ENCODE measurements at places on chromosomes 7 and 10.

- DNase-seq = no peak
Measured at GRCh38 chr7:157538321-157538720, 201.5 kb downstream of the DNAJB6 start.

GRCh38 chr10:6786579-6787031 is 206.5 kb upstream of the PRKCQ start:
- peak; percentile 37 for DNase-seq

GRCh38 chr10:108048898-108049297 is 884.4 kb upstream of the SORCS1 start:
- DNase-seq = no peak

- DNase-seq = no peak
Measured at GRCh38 chr7:42155584-42156290, 81.3 kb downstream of the GLI3 start.

- DNase-seq = no peak
Measured at GRCh38 chr7:43646603-43647338, 63.9 kb downstream of the STK17A start.

DNA sequence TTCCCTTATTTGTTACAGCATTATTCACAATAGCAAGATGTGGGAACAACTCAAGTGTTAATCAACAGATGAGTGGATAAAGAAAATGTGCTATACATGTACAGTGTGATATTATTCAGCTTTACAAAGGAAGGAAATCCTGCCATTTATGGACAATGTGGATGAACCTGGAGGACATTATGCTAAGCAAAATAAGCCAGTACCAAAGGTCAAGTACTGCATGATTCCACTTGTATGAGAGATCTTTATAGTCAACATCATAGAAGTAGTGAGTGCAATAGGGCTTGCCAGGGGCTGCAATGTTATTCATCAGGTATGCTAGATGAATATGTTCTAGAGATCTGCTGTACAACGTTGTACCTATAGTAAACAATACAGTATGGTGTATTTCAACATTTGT is 138.5 kb upstream of the AGR3 start:
- DNase-seq = no peak

DNA sequence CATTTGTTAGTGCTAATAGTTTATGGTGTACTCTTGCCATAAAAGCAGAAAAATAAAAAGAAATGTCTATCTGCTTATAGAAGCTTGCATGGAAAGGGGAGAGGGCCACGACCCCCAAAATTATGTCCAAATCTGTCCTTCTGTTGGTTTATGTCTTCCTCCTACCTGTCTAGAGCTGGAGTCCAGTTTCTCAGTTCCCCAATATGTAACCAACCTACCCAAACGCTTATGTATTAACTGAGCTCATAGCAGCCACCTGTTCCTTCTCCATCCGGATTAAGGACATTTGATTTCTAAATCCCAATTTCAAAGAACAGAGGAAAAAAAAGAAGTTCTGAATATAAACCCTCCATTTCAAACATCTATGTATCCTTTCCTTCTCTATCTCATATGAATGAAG is 30.3 kb upstream of the TPK1 start:
- DNase-seq = no peak

- DNase-seq = no peak
Measured at GRCh38 chr7:84700563-84701370, 486.1 kb downstream of the SEMA3D start.

DNA sequence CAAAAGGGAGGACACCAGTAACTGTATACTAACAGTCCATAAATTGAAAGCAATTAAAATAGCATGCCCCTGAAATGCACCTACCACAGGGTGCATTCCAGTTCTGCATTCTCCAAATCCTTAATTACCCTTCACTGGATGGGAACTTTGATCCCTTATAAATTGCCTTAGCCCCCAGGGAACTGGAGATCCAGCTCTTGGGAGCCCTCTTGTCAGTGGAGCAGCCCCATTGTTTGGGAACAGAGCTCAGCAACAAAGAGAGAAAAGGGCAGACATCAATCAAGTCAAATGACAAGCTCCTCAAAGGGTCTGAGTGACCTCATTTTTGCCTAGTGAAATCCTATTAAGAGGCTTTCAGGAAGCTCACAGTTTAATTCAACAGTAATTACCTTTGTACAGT is 472.6 kb downstream of the XPNPEP1 start:
- no peak for DNase-seq

- no peak for DNase-seq
Measured at GRCh38 chr7:44117801-44118429, 5.4 kb downstream of the POLD2 start.

DNA sequence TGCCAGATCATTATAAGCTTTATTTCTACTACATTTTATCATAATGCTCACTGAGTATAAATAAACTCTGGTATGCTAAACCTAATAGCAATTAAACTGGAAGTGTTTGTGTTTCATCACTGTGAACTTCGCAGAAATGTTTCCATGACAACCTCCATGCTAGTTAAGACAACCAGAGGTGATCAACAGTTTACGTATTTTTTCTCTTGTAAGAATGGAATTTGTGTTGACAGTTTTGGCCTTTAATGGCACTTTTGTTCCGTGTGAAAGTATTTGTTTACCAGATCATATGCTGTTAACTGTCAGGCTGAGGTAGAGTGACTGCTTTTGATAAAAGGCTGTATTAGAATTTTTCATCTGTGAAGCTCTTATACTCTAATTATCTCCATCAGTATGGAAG is 212.1 kb upstream of the PPP1R3A start:
- DNase-seq = no peak

DNA sequence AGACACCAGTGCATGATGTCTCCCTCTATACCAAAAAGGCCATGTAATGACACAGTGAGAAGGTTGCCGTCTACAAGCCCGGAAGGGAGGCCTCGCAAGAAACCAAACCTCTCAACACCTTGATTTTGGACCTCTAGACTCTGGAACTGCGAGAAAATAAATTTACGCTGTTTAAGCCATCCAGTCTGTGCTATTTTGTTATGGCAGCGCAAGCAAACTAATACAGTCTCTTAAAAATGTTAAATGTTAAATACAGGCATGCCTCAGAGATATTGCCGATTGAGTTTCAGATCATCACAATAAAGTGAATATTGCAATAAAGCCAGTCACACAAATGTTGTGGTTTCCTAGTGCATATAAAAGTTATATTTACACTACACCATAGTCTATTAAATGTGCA is 5.0 kb upstream of the MINDY3 start:
- DNase-seq = no peak

- DNase-seq = peak; percentile 15
Measured at GRCh38 chr7:16318989-16319915, 102.1 kb downstream of the CRPPA start.

GRCh38 chr7:17042211-17042610 is 160.4 kb upstream of the AGR3 start:
- DNase-seq = no peak

GRCh38 chr7:47236480-47237129 is 345.3 kb downstream of the TNS3 start:
- no peak for DNase-seq

DNA sequence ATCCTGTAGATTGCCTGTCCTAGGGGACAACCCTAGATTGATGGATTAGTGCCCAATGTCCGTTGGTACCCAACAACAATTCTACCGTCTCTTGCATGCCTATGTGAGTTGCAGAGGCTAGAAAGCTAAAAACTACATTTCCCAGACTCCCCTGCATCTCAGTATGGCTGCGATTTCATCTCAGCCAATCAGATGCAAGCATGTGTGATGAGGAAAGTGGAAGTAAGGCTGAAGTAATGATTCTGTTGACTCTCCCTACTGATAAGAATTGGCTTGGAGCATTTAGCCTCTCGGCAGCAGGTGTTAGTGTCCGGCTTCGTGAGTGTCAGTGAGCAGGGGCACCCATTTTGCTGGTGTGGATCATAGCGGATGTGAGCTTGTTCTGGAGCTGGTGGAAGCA is 171.9 kb downstream of the FGFR2 start:
- DNase-seq = no peak

DNA sequence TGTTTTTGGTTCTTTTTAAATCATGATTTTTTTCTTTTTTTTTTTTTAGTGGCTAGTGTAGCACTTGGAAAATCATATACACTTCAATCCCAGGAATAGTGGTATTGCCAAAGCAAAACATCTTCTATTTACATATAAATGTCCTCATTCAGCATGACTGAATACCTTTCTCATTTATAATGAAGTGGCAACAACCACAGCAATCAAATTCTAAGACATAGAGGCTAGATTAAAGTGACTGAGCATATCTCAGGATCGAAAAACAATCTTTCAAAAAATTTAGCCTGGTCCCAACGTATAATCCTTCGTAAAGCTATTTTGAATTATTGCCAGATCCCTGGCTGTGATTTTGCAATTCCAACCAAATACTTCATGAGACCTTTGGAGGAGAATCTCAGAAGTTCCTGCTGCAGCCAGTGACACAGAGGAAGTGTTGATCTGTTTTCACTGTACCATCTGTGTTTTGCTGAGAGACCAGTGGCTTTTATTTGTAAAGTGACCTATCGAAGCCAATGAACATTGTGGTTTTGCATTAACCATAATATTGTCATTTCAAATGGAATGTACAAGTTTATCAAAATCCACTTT is 29.8 kb upstream of the SP8 start:
- DNase-seq = no peak

DNA sequence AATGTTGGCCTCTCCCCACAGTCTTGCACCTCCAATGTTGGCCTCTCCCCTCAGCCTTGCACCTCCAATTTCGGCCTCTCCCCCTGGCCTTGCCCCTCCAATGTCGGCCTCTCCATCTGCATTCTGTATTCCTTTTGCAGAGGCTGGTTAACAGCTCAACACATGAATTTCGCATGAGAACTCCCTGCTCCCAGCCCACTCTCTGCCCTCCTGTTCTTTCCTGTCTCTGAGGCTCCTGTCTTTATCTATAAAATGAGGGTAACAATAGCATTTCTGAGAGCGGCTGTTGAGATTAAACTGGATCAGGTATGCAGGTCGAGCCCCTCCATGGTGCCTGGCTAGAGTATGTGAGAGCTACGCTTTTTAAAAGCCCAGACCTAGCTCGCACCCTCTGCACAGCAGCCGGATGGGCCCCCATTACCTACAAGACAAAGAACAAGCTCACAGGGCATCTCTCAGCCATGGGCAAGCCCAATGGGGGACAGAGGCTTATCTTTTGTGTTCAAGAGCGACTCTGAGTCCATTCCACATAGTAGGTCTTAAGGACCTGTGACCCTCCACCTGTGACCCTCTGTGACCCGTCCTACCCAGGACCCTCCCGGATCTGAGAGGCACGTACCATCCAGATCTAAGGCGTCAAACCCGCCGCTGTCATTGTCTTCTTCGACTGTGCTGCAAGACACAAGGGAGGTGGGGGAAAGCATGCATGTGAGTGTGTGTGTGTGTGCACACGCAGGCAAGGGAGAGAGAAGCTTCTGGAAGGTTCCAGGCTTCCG is 82.2 kb upstream of the GNA12 start:
- DNase-seq = no peak

Data from urothelium cell line (cell line).